SW480 (cell line): ENCODE measurements at places on chromosomes 16 and 17.
A peak's percentile ranks its signal among the peaks of the same experiment; 100 is the strongest.

DNA sequence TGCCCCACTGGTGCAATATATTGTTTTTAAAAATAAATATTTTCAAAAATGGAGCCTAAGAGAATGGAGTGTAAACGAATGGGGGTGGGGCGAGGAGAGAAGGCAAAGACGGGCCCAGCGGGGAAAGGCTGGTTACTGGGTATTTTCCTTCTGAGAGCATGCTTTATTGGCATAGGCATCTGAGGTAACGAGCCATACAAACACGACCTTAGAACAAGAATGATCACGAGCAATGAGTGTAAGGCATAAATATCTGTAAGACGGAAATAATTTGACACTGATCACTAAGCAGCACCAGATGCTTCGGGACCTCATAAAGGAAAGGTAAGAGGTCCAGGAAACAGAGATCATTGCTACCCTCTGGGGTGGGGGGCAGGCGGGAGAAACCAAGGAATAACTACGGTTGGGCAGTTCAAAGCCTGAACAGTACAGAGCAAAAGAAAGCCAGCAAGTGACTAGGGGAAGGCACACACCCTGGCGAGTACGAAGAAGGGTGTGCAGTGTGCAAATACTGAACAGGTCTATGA, 959 bp downstream of the SSH2 start:
- DNase-seq = peak; percentile 69

DNA sequence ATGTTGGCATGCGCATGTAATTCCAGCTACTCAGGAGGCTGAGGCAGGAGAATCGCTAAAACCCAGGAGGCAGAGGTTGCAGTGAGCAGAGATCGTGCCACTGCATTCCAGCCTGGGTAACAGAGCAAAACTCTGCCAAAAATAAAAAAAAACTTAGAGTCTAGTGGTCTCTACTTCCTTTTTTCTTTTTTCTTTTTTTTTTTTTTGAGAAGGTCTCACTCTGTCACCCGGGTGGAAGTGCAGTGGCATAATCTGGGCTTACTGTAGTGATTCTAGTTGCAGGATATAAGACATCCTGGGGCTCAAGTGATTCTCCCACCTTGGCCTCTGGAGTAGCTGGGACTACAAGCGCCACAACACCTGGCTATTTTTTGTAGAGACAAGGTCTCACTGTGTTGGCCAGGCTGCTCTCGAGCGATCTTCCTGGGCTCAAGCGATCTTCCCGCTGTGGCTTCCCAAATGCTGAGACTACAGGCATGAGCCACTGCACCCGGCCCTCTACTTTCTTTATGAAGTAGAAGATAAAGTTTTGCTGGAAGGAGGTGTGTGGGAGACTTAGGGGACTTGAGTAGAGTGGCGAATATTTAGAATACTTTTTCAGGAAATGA, 47.9 kb upstream of the TAOK1 start:
- no peak for DNase-seq

- peak; percentile 33 for DNase-seq
Measured at GRCh38 chr16:12519986-12520385, 283.7 kb downstream of the CPPED1 start.

GRCh38 chr16:88686439-88687253, at the start of gene SNAI3:
TSS of gene SNAI3 (minus strand) at chr16:88686507. CDS start at chr16:88686406, 101 bp downstream.
- DNase-seq = peak; percentile 61
